ENCODE measurements at places on chromosomes 5 and 9.

- no peak for DNase-seq
Measured at GRCh38 chr9:76560481-76560922, 101.5 kb downstream of the GCNT1 start.

GRCh38 chr9:138046641-138047301, 169.2 kb downstream of the CACNA1B start:
- no peak for DNase-seq

GRCh38 chr5:89572696-89573095, 689.7 kb upstream of the MEF2C start:
- no peak for DNase-seq

DNA sequence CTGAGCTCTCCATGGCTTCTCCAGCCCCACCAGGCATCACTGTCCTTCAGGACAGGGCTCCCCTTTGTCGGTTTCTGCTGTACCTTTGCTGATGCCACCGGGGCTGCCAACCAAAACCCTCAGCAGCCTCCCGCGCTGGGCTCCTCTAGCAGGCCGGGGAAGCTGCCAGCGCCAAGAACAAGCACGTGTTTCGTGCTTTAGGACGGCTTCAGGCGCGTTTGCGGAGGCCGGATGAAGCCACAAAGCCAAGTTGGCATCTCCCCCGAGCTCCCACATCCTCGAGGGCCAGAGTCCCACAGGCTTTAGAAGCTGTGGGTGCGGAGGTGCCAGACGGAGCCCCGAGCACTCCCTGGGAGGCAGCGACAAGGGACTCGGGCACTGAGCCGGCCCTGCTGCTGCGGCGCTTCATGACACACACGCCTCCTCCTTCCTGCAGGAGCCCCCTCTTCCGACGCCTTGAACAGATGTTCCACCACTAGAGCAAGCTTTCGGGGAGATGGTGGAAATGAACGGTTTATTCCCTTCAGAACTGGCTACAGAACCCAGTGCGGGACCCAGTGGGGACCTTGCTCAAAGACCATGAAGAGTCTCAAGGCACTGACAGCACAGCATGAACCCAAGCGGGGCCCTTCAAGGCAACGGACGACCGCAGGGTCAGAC, 36.7 kb downstream of the SARDH start:
- no peak for DNase-seq

- DNase-seq: no peak
Measured at GRCh38 chr5:146766013-146766412, 112.5 kb downstream of the PPP2R2B start.

GRCh38 chr5:77636641-77637169, 1.8 kb downstream of the OTP start:
- DNase-seq: no peak

DNA sequence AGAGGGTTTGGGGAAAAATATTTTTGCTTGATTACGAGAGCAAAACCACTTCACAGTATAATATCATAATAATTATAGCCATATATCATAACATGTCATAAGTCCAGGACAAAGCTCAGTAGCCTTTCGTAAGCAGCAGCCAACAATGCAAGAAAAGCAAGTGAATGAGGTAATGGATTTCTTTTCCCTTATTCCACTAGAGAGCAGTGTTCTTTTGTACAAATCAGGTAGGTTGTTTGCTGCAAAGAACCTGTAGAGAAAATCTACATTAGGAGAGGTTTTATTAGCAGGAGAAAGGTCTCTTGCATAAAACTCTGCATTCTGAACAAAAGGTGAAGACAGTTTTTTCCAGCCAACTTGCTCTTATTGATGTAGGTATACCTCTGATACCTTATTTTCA, 1033.4 kb downstream of the TLE4 start:
- no peak for DNase-seq

GRCh38 chr5:104096451-104096850, 533.9 kb upstream of the NUDT12 start:
- DNase-seq: no peak

- DNase-seq: no peak
Measured at GRCh38 chr5:1661831-1662558, 137.6 kb downstream of the MRPL36 start.

DNA sequence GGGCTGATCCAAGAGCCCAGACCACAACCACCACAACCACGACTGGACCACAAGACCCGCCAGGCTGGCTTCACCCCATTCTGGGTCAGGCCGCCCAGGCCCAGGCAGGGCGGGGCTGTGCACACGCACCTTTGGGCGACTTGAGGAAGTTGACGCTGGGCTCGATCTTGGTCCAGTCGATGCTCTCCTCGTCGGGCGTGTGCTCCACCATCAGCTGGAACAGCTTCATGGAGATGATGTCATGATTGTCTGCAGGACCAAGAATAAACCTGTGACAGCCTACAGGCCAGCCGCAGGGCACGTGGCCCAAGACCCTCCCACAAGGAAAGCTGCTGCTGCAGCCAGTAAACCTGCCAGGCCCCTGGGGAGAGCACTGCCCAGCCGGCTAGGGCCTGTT, 17.3 kb downstream of the LMAN2 start:
- DNase-seq: no peak

DNA sequence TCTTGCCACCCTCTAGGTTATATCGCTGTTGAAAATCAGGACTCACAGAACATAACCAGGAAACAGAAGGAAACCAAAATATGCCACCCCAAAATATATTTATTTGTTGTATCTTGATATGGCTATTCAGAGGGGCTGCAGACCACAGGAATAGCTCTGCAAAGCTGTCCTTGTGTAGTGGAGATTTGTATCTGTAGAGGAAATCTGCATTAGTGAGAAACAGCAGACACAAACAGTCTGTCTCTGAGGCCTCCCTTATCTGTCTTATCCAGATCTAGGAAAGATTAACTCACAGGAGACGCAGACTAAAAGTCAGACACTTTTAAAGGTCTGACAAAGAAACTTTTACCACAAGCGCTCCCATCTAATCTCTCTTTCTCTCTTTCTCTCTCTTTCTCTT, 54.1 kb upstream of the CEMIP2 start:
- DNase-seq: no peak

DNA sequence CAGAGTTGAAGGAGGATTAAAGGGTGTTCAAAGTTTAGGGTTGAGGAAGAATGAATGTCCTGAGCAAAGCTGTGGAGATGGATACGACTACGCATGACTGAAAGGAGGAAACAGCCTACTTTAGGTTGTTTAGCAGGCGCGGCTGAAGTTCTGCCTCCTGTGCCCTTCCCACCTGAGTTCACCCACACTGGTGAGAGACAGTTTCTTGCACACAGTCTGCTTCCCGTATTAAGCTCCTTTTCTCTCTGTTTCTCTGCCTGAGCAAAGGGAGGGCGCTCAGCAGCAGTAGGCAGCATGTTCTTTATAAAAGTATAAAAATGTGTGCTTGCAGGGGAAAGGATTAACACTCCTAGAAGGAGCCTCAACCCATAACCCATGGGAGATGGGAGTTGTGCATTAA, 224.0 kb upstream of the SMARCA2 start:
- no peak for DNase-seq

GRCh38 chr5:154334406-154335064, 111.3 kb upstream of the SAP30L start:
- no peak for DNase-seq

GRCh38 chr9:84916769-84917168, 247.2 kb downstream of the NTRK2 start:
- no peak for DNase-seq

DNA sequence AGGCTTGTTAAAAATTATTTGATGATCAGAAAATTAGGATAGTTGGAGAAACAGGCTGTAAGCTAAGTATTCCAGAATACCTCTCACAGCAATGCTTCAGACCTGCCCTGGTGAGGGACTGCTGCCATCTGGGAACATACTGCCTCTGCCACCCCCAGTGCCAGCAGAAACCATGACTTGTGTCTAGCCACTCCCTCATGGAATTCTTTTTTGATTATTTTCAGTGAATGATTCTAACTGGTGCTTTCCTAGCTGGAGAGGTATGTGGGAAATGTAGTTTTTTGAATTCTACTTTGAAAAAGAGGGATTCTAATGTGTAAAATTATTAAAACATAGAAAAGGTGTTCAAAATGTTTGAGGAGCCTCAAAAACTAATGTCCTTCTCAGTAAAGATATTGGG, 126.3 kb downstream of the HMHB1 start:
- DNase-seq: no peak

GRCh38 chr9:25960178-25960577, 281.9 kb upstream of the TUSC1 start:
- DNase-seq: no peak

- no peak for DNase-seq
Measured at GRCh38 chr5:65199993-65200675, 281.6 kb downstream of the ADAMTS6 start.

DNA sequence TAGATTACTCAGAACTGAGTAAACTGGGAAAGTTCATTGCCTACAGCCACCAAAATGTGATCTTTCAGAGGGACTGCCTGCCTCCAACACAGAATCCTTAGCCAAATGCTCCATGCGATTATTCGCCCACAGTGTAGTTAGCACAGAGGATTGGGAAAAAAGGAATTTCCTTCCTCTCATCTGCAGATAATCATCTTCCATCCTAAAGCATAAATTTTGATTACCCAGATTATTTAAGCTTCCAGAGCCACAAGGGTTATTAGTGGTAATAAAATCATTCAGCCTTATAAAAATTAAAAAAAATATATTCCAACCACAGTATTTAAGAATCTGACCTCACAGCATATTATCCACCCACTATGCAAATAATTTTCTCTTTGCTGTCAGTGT, 285.3 kb upstream of the GRAMD2B start:
- no peak for DNase-seq

DNA sequence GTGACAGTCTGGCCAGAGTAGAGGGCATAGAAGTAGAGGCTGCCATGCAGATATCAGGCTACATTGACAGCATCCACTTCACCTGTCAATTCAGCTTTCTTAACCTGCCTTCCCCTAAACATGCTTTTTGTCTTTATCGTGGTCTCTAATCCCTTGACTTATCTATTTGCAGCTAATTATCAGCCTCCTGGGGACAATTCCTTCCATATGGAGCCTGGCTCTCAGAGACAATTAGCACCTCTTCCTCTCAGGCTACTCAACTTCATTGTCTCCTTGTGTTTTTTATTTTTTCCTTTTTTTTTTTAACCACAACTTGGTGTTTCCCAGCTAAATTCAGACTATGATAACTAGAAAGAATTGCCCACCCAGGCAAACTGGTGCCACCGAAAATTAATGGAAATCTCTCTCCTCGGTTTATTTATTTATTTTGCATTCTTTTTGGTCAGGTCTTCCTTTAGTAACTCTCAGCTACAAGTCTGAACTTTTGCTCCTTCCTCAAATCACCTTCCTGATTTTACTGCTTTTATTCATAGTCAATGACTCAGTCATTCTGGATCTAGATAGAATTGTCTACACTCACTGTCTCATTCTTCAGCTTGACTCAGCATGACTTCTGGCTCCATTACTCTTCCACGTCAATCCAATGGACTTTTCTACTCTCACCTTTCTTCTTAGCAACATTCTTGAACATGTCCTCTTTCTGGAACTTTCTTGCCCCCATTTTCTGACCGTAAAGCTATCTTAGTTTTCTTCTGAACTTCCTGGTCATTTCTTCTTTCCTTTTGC, 63.0 kb upstream of the BASP1 start:
- DNase-seq: no peak

Data from cerebellar nuclear complex (tissue), 1 donor.